Mucosa of descending colon (tissue), 3 donors: ENCODE measurements at places on chromosomes 12 and 14.

DNA sequence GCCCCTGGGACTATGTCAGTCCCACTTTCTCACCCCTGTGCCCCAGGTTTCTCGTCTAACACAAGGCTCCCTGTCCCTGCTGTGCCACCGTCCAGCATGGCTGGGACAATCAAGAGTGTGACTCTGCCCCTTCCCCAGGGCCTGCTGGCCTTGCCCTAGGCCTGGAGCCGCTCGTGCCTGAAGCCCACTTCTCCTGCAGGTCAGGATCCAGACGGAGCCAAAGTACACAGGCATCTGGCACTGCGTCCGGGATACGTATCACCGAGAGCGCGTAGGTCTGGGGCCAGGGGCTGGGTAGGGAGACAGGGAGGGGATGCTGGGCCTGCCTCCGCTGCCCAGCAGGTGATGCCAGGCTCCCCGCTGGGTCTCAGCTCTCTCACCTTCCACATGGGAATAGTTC is 2.8 kb downstream of the SLC25A47 start:
- DNase-seq = no peak

GRCh38 chr14:67762051-67762450 is 54.3 kb downstream of the ZFYVE26 start:
- DNase-seq = no peak

GRCh38 chr12:131775392-131776236 is 52.6 kb upstream of the MMP17 start:
- DNase-seq = no peak

DNA sequence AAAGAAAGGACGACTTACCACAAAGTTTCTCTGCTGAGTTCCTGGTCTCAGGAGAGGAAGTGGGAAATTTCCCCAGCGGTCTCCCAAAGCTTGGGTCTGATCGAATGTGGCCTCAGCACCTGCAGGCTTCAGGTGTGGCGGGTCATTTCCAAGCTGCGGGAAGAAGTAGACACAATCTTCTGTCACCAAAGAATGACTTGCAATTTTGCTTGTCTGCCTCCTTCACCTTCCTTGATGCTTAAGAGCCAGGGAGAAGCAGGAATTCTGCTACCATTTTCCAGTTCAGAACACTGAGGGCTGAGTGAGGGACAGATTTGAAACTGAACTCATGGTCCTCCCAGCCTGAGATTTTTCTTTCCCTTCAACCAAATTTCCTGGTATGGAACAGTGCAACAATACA is 87.8 kb downstream of the RIMBP2 start:
- no peak for DNase-seq

DNA sequence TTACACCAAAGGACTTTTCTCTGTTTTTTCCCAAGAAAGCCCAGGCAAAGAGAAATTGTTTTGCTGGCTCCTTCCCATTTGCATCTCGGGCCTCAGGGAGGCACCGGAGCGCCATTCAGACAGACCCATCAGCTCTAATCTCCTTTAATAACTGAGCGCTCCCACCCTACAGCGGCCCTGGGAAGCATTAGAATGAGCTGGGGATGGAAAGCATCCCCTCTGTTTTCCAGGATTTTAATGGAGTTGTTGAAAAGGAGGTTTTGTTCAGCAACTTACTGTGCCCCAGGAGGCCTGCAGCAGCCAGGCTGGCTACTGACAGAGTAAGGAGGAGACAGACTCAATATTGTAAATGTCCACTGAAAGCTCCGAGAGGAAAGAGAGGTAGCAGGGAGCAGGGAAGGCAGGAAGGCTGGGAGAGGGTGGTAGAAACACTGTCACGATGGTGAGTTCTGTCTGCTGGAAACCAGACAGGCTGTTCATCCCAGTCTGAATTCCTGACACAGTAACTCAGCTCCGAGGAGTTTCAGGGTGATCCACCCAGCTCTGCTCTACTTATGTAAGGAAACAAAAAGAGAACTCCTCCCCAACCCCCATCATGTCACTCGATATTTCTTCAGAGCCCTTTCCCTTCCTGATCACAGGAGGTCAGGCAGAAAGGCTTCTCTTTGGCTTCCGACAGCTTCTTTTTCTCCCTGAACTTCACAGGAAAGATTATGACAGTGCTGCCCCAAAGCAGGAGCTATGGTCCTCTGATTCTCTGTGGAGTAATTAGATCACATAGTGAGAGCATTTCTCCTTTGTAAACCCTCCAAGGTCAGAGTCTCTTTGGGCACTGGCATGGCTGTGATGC is 62.5 kb upstream of the TMEM132D start:
- no peak for DNase-seq

- no peak for DNase-seq
Measured at GRCh38 chr12:65217086-65217485, 47.7 kb downstream of the LEMD3 start.
